ENCODE measurements at places on chromosomes 12 and 14.

DNA sequence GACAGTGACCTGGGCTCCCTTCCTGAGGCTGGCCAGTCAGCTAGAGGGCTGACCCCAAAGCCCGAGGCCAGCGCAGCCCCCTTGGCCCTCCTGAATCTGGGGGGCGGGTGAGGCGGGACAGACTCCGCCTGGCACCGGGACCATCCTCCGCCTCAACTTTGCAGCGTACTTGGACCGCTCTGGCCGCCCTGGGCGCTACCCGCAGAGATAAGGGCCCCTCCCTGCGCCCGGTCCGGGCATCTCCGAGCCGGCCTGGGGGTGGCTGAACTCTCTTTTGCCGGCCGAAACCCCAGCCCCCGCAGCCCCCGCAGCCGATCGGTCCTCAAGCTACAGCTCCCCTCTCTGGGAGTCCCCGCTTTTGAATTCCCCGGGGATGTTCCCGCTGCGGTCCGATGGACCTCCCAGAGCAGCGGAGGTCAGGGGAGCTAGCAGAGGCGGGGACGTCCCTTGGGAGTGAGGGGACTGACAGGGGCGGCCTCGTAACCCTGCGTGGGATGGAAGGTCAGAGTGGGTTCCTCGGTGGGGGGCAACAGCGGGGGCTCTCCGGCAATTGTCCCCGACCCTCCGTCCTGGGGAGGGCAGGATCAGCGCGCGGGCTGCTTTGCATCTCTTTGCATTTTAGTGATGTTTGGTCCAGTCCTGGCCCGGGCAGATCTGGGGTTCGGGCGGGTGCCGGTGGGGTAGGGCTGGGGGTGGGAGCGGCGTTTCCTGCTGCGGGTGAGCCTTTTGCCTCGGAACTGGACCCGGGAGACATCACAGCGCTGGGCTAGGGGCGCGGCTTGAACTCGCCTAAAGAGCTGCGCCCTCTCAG lies at the start of gene CRIP1:
CRIP1 (plus strand) TSS at position 724 of the 811 bp plus-strand sequence. CDS start 374 bp downstream, outside the sequence.
- DNase-seq: no peak

DNA sequence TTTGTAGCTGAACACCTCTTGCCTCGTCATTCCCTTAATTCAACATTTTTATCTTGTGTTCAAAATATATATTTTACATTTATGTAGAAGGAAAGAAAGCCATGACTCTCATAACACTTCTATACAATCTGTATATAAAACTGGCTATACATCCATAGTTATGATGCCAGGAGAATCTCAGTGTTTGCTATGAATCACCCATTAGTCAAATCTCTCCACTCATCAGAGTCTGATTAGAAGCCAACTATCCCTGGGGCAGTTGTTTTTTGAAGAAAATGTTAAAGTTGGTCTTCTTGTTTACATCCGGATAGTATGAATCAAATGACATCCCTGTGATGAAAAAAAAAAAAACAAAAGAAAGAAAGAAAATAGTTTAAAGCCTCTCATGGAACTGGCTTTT lies 503.9 kb downstream of the NELL2 start:
- DNase-seq: no peak

DNA sequence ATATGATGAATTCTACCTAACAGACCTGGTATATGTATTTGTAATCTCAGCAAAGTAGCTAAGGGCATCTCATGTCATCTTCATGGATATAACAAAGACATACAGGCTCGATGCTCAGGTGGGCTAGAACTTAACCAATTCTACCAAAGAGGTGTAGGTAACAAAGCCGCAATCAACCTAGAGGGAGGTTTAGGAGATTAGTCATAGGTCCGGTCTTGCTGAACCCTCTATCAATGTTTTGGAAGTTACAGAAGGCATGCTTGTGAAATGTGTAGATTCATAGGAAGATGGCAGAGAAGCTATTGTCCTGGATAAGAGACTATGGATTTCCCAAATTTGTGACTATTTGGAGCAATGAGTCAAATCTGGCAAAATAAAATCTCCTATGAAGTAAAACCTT lies 42.6 kb upstream of the SYCP3 start:
- DNase-seq: no peak

- no peak for DNase-seq
Measured at GRCh38 chr12:124385219-124385969, 90.5 kb downstream of the RFLNA start.

DNA sequence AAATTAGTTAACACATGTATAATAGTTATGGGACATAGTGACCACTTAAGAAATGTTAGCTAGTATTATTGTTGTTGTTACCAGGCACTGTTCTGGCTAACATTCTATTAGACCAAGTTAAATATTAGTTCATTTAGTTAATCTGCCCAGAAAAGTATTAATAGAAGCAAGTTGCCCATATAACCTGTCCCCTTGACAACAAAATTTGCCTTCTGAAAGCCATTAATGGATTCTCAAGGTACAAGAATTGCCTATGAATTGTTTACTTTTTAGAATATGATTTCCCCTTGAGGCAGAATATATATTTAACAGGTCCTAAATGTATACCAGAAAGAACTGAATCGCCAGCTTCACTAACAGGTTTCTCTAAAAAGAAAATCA lies 167.3 kb upstream of the TMCC3 start:
- no peak for DNase-seq

GRCh38 chr12:108912361-108912760 lies 32.5 kb downstream of the DAO start:
- DNase-seq: no peak

DNA sequence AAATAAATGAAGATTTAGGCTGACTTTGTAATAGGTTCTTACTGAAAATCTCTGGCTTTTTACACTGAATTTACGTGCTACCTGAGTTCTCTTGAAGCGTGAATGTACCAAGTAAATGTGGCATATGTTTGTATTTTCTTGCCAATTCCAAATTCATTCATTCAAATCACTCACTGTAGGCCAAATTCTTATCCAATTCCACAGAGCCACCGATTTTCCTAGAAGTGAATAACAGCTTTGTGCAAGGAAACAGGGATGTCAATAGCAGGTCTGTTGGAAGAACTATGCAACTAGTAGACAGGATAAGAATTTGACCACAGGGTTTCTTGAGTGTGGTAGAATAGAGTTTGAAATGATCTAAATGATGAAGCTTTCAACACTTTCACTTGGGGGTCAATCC lies 86.8 kb downstream of the SOX5 start:
- no peak for DNase-seq

DNA sequence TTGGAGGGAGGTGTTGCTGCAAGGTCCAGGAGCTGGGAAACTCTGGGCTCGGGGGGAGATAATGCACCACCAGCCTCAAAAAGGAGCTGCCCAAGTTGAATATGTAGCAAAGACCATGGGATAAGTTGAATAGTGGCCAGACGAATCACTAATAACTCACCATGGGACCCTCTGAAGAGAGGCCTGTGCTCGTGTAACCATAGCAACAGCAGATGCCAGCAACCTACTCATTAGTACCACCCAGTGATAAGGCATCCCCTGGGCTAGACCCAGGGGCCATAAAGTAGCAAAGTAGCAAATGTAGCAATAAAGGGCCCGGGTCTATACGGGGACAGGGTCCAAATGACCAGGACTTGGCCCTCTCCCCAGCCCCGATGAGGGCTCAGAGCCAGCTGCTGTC lies 328.0 kb downstream of the DPF3 start:
- DNase-seq: no peak

- no peak for DNase-seq
Measured at GRCh38 chr14:43031598-43031997, 1424.9 kb downstream of the LRFN5 start.

GRCh38 chr14:92175811-92176210 lies 54.0 kb downstream of the CPSF2 start:
- DNase-seq: no peak

DNA sequence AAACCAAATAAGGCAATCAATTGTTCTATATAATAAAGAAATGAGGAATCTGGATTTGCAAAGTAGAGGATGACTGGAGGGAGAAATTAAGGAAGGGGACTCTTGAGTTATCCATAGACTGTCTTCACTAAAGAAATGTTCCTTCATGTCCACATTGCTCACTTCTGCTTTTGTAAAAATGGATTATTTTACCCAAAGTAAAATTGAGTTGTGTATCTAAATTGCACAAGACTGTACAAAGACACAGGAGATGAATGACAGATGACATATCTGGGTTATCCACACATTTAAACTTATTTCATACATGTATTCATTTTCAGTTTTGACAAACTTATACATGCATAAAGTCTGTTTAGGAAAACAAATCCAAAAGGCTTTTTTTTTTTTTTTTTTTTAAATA lies 11.3 kb downstream of the ATP2B1 start:
- DNase-seq: no peak

DNA sequence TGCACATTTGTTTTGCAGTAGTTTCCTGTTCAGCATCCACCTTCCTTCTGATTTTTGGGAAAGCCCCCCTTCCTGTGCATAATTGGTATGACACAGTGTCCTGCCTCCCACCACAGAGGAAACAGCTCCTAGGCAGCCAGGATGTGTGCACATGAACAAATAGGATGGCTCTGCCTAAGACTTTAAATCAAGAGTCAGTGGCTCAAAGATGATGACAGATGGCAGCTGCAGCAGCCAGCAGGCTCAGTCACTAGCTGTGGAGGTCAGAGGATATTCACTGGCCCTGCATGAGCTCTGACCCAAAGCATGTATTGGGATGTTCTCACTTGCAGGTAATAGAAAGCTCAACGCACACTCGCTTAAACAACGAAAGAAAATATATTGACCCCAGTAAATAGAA lies 90.3 kb downstream of the KCNK10 start:
- DNase-seq: no peak

GRCh38 chr14:61188196-61188595 lies 92.9 kb downstream of the TMEM30B start:
- no peak for DNase-seq

GRCh38 chr12:29676676-29677075 lies 107.1 kb downstream of the TMTC1 start:
- no peak for DNase-seq

GRCh38 chr12:30092983-30093617 lies 309.4 kb upstream of the TMTC1 start:
- no peak for DNase-seq

- no peak for DNase-seq
Measured at GRCh38 chr12:79262938-79263337, 398.4 kb downstream of the SYT1 start.

- no peak for DNase-seq
Measured at GRCh38 chr14:87325741-87326140, 667.2 kb downstream of the GALC start.

- no peak for DNase-seq
Measured at GRCh38 chr12:64053117-64053516, 169.0 kb downstream of the KICS2 start.

DNA sequence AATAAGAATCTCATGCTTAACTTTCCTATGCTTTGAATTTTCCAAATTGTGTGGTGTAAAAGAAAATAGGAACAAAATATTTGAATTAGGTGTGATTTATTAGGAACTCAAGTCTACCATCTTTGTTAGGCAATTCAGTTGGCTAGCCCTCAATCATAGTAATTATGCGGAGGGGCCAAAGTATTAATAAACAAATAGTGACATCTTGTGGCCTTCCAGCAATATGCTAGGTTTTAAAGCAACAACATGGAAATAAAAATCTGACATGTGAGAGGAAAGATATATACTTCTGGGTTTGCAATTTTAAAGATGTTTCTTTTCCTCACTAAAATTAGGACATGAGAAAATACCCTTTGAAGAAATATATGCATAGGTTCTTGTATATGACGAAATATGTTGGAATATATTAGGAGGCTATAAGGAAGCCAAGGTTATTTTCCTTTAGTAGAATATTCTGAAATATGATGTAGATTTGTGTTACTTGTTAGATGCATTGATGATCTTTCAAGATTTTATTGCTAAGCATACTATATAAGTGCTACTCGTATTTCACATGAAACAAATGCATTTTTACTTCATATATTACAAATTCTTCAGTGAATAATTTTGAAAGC lies 200.4 kb downstream of the PTPRO start:
- no peak for DNase-seq

DNA sequence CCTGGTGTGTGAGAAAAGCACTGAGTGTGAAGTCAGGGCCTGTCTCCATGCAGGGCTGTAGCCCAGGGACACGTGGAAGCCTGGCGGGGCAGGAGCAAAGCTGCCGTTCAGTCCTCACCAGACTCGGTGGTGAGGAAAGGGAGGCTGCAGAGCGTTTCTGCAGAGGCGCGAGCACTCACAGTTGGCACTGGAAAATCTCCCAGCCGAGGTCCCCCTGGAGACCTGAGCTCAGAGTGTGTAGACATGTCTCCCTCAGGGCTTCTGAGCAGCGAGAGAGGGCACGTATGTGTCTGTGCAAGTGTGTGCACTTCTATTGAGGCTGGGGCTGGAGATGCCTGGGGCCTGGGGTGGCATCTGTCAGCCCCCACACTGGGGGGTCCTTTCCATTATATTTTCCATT lies 11.0 kb upstream of the HHIPL1 start:
- no peak for DNase-seq

- DNase-seq: no peak
Measured at GRCh38 chr14:87644689-87645088, 348.3 kb downstream of the GALC start.

DNA sequence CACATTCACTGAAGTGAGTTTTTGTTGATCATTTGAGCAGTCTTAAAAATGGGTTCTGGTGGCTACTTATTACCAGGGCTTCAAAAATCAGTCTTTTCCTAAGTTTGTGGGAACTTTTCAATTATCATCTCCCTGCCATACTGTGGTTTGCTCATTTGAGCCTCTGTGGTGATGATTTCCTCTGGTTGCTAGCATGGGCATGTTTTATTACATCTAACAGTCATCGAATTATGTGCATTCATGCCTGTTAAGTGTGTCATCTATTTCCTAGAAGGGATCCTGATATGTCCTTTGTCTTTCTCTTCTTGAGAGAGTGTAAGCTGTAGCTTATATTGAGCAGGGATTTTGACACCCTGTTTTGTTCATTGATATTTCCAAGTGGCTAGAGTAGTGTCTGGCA lies 116.8 kb downstream of the WIF1 start:
- DNase-seq: no peak

GRCh38 chr12:95083938-95084337 lies 10.5 kb upstream of the NR2C1 start:
- DNase-seq: no peak

DNA sequence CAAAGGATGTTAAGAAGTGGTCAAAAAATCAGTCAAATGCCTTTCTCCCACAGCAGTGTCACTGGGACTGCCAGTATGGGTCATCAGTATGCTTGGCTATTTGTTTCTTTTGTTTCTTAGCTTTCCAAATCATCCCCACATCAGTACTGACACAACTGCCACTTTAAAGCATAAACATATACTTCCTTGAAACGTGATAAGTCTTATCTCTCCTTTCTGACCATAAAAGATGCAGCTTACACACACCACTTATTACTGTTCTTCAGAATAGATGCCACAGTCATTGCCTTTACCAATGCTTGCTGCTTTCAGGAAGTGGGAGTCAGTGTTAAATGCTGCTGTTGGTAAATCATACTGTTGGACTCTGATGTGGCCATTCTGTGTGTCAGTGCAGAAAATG lies 18.6 kb upstream of the GARIN2 start:
- DNase-seq: no peak

GRCh38 chr12:94240171-94240570 lies 91.8 kb downstream of the PLXNC1 start:
- DNase-seq: no peak
